ENCODE measurements at places on chromosomes 13 and 19.

DNA sequence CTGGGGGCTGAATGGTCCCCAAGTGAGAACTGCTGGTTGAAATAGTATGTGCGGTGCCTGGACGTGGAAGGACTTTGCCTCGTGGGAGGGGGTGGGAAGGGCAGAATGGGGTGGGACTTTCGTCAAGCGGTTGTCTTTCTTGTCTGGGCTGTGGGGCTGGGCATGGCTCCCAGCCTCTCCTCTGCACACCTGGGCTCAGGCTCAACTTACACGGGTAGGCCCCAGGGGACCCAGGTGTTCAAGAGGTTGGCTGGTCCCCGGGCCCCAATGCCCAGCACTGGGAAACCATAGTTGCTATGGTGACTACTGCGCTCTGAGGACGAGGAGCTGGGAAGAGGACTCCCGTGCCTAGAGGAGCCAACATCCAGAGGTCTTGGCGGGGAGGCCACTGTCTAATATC lies 7.3 kb downstream of the NWD1 start:
- peak; percentile 85 for DNase-seq

DNA sequence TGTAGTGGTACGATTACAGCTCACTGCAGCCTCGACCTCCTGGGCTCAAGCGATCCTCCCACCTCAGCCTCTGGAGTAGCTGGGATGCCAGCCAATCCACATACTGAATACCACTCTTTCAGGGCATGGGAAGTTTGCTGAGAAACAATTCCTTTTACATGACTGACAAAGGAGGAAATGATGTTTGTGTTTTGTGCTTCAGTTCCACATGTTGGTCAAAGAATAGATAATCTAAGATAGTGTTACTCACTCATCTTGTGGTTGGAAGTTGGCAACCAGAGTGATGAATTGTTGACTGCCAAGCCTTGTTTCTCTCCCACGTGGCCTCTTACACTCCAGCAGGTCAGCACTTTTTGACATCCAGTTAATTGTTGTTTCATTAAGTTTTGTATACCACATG lies 7.6 kb downstream of the MBD3L2B start:
- DNase-seq, result no peak

- DNase-seq, result no peak
Observed at GRCh38 chr13:32857077-32857476, 159.1 kb upstream of the KL start.

DNA sequence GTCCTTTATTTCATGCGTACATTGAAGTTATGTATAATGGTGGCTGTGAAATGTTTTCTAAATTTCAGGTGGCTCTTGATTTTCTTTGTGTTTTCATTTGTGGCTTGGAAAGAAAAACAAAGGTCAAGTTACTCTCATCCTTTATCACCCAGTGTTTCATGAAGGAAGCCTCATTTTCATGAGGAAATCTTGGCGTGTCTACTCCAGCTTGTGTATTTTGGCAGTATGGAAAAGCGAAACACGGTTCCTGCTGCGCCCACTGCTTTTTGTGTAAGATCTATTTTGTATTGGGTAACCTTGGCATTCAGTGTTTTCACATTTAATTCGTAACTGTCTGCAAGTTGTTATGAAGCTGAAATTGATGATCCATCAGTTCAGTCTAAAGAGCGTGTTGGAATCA lies 147.0 kb upstream of the RNF113B start:
- no peak for DNase-seq

DNA sequence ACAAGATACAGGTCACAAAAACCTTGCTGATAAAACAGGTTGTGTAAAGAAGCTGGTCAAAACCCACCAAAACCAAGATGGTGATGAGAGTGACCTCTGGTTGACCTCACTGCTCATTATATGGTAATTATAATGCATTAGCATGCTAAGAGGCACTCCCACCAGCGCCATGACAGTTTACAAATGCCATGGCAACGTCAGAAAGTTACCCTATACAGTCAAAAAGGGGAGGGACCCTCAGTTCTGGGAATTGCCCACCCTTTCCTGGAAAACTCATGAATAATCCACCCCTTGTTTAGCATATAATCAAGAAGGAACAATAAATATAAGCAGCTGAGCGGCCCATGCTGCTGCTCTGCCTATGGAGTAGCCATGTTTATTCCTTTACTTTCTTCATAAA lies 434.1 kb downstream of the ZNF536 start:
- DNase-seq, result no peak

- DNase-seq, result no peak
Observed at GRCh38 chr13:40121722-40122121, 466.3 kb downstream of the COG6 start.

DNA sequence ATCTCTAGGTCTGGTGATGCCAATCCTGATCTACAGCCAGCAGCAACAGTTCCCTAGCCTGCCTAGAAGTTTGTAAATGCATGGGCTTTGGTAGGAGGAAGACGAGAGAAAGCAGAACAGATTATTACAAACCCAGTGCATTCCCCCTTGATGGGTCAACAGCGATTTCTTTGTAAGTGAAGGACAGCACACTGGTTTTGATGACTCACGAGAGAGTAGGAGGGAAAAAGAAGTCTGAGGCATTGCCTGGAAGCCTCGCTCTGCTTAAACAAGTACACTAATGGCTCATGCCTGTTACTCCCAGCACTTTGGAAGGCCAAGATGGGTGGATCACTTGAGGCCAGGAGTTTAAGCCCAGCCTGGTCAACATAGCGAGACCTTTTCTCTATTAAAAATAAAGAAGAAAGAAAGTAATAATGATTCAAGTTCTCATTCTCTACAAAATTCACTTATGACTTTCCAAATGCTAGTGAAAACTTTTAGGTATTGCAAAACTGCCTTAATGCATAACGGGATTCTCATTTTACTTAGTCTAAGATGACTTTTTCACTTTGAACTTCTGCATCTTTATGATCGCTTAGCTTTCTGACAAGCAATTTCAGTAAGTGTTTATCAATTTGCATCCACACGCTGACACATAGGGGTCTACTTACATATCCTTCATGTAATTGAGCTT lies 47.7 kb upstream of the USPL1 start:
- no peak for DNase-seq

GRCh38 chr13:93254775-93255174 lies 28.2 kb downstream of the GPC6 start:
- DNase-seq, result no peak

- DNase-seq, result no peak
Observed at GRCh38 chr13:62087124-62087523, 671.5 kb upstream of the PCDH20 start.

DNA sequence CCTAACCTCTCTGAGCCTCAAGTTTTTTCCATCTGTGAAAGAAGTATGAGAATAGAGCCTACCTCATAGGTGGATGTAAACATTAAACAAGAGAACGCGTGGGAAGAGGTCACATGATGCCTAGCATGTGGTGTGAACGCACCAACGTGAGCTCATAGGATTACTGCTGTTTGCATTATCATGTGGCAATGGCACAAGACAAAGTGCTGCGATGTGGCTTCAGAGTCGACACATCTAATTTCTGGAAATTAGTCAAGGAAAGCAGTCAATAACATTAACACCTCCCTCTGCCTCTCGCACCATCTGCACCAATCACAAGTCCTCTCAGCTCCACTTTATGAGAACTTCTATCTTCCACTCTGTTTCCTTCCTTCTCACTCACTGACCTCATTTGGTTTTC lies 489.7 kb downstream of the COG6 start:
- DNase-seq, result no peak

- peak; percentile 78 for DNase-seq
Observed at GRCh38 chr13:112443995-112444311, 67.8 kb downstream of the SPACA7 start.

- DNase-seq, result no peak
Observed at GRCh38 chr13:76385586-76385985, 500.6 kb downstream of the KCTD12 start.

DNA sequence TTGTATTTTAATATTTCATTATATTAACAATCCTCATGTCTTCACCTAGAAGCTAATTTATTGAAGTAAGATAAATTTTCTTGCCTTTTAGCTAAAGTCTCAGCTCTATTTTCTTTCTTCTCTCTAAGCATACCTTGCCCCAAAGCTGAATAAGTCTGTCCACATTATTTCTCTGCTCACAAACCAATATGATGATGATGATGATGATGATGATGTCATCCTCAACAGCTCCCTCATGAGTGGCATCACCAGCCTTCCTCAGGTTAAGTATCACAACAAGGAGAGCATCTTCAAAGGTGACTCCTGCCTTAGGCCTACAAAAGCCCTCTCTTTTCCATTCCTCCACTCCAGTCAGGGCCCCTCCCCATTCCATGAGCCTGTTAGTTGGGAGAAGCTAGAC lies 31.9 kb upstream of the ATP12A start:
- DNase-seq, result no peak

DNA sequence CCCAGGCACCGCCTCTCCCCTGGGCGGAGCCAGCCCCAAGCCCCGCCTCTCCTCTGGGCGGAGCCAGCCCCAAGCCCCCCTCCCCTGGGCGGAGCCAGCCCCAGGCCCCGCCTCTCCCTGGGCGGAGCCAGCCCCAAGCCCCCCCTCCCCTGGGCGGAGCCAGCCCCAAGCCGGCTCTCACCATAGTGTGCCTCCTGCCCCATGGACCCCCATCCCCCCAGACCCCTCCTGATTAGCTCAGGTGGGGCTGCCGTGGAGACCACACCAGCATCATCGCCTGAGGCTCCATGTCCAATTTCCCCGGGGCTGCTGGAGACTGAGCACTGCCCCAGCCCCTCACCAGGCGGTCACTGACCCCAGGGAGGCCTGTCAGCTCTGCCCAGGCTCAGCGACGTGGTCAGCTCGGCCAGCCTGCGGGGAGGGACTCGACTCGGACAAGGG lies 4.2 kb upstream of the MADCAM1 start:
- DNase-seq, result no peak

- DNase-seq, result no peak
Observed at GRCh38 chr13:73428137-73428536, 369.3 kb downstream of the KLF5 start.

- no peak for DNase-seq
Observed at GRCh38 chr13:83272652-83273240, 609.5 kb downstream of the SLITRK1 start.

DNA sequence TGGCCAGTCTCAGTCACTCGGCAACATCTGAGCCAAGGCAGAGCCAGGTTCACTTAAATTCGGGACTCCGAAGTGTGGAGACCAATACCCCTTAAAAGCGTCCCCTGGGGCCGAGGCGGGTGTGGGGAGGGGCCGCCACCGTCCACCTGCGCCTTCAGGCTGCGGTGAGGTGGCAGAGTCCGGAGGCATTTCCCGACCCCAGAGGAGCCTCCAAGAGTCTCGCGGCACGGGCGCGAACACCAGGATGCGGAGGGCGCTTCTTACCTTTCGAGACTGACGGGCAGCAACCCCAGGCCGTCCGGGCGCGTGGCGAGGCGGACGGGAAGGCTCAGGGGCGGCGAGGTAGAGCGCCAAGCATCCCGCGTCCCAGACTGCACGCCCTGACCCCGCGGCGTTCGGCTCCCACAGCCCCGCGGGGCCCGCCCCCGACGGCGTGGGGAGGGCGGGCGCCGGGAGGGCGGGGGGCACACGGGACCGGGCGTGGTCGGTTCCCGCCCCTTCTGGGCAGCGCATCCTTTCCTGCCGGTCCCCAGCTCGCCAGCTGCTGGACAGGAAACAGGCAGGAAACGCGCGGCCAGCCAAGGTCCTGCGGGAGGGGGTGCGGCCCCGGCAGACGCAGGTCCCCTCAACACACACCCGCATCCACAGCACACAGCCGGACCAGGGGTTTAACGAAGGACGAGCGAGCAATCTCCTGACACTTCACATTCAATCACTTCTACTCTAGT lies at the start of gene THSD1:
TSS of gene THSD1 (minus strand) at position 406 of the 728 bp plus-strand sequence. CDS start 3,572 bp downstream, outside the sequence.
- DNase-seq, result no peak

- no peak for DNase-seq
Observed at GRCh38 chr19:38115271-38115802, 108.7 kb downstream of the DPF1 start.

DNA sequence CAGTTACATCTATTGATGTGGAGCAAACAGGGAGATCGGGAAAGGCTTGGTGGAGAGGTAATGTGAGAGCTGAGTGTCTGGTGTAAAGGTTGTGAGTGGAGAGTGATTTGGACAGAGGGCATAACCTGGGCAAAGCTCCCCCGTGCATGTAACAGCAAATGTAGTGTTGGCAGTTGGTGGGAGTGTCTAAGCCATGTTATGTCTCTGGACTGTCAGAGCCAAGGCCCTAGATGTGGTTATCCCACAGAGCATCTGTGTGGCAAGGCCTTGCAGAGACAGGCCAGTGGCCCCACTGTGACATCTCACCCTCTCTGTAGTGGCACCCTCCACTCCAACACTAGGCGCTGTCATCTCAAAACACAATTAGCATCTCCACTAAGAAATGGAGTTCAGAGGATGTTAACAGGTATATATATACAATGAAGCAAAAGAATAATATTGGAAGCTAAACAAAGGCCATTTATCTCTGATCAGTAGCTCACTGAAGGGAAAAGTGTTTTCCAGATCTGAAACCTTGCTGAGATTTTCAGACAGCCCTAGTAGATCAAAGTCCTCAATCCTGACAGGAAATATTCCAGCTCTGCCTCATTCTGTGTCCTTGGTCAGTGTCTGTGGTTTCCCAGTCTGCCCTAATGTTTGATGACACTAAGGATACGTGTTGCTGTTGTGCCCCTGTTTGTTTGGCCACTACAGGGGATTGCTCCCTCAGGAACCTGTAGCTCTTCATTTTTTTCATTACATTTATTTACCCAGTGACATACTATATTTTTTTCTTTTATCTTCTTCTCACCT lies 20.2 kb downstream of the POLR1D start:
- DNase-seq, result no peak

DNA sequence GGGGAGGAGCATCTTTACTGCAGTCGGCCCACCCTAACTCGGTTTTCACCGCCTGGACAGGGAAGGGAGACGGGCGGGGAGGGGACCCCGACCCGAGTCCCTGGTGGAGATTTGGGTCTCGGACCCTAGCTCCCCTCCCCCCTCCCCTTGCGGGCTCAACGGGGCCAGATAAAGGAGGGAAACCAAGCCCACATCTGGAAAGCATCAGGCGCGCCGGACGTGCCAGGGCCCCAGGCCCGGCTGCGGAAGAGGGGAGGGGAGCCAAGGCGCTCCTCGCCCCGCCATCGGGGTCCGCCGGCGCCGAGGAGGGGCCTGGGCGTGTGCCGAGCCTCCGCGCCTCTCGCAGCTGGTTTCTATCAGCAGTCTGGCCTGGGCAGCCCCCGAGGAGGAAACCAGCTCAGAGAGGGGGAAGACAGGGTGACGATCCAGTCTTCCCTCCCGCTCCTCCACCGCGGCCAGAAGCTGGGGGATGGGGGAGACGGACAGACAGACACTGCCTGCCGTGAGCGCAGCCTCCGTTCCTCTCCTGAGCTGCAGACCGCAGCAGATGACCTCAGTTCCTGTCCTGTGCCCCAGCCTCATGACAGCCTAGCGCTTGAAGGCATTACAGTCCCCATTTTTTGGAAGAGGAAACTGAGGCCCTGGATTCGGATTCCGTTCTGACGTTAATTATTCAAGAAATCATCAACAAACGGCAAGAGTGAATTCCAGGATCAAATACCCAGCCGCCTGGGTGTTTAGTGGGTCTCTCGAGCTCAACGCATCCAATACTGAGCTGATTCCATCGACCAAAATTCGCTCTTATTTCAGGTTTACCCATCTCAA lies 3.6 kb upstream of the GNG8 start:
- no peak for DNase-seq

- DNase-seq, result no peak
Observed at GRCh38 chr13:100540621-100541020, 48.0 kb downstream of the GGACT start.

Measured in NCI-H187 (cell line).